ENCODE measurements at places on chromosomes 7 and 10. TPM values are rescaled to one million over a fixed set of nuclear protein-coding genes. Genes with fewer than 3 reads are reported as not detected.

The ANAPC16 gene
- total RNA-seq: 52.9 TPM

DNA sequence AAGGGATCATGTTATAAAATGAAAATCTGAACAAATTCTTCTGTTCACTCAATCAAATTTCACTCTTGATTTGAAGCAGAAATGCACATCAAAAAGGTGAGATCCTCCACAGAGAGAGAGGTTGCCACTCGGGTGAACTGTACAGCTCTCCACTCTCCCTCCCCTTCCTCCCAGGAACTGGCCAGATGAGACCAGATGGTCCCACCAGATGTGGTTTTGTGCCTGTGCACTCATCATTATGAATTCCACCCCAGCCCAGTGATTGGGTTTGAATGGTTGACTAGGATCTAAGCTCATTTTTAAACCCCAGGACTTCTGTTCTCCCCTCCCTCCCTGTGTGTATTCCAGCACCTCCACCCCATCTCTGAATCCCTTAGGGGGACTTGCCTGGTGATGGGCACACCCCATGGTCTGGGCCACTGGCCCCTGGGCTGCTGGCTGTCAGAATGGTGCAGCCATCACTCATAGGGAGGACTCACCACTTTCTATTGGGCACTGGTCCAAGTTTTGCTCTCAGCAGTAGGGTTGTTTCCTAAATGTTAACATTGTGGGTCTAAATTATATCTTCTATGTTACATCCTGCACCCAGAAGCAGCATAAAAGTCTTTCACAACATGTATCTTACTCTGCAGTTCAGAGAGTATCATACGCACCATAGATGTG, 393.1 kb downstream of the TNS3 start:
- no peak for DNase-seq

DNA sequence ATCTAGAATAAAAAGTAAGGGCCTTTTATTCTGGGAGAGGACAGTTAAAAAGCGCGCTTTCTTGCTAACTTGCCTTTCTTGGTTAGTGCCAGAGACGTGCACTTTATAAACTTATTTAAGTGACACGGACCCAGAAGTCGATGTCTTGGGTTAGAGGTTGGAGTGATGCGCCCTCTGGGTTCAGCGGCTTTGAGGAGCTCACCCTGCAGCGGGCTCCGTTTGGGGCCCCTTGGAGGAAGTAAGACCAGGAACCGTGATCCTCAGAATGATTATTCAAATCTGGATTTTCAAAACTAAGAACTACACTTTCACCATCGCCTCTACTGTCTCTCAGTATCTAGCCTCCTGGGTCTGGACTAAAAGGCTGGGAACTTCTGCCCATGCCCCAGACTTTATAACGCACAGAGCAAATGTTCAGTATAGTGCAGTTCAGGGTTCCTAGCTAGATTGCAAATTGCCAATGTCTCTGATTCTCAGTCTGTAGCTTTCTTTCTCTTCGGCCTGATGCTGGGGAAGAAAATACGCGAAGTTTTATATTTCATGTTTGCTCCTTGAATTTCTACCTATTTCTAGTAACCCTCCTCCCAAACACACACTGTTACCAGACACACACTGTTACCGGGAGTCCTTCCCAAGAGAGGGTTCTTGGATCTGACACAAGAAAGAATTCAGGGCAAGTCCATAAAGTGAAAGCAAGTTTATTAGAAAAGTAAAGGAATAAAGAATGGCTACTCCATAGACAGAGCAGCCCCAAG, 18.6 kb upstream of the SMO start:
- no peak for DNase-seq

GRCh38 chr7:23333671-23334246, 34.6 kb downstream of the MALSU1 start:
- DNase-seq: no peak

DNA sequence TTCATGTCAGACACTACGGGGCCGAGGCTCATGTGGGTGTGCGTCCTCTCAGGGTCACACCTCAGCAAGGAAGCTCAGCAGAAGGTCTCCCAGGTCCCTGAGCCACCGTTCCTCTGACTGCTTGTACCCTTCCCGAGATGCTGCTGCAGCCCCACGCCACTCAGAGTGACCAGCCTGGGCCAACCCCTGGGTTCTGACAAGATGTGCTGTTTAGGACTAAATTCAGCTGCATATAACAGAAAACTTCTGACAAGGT, 512.5 kb downstream of the DNAJB6 start:
- DNase-seq: peak; percentile 71

The KDM7A gene
- total RNA-seq: 5.8 TPM

DNA sequence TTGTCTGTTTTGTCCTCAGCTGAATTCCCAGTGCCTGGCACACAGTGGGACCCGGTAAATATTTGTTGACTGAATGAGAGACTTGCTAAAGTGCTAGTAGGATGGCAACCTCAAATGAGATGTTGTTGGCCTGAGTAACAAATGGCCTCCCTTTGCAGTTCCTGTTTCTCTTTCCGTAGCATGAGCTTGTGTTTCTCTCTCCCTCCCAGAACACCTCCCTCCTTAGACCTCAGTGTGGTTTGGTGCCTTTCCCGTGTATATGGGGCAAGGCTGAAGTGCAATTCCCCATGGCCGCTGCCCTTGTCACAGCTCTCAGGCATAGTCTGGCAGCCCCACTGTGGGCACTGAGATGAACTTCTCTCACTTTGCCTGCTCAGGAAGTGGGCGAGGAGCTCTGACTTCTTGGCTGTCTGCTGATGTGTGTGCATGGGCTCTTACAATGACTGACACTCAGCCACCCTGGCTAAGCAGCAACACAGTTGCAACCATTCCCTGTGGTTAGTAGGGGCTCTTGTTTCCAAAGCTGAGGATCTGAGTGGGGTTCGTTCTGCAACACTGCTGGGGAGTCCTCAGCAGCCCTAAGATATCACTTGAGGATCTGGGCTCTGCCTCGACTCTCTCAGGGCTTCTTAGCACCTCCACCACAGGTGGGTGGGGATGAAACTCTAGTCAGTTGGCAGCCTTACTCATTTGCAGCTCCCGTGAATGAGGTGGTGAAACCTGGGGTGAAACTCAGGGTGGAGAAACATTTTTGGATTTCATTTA, 136.1 kb downstream of the ICA1 start:
- no peak for DNase-seq

GRCh38 chr10:3412646-3413045, 240.1 kb upstream of the PITRM1 start:
- DNase-seq: peak; percentile 81

GRCh38 chr10:129895811-129896135, 68.3 kb downstream of the EBF3 start:
- no peak for DNase-seq

DNA sequence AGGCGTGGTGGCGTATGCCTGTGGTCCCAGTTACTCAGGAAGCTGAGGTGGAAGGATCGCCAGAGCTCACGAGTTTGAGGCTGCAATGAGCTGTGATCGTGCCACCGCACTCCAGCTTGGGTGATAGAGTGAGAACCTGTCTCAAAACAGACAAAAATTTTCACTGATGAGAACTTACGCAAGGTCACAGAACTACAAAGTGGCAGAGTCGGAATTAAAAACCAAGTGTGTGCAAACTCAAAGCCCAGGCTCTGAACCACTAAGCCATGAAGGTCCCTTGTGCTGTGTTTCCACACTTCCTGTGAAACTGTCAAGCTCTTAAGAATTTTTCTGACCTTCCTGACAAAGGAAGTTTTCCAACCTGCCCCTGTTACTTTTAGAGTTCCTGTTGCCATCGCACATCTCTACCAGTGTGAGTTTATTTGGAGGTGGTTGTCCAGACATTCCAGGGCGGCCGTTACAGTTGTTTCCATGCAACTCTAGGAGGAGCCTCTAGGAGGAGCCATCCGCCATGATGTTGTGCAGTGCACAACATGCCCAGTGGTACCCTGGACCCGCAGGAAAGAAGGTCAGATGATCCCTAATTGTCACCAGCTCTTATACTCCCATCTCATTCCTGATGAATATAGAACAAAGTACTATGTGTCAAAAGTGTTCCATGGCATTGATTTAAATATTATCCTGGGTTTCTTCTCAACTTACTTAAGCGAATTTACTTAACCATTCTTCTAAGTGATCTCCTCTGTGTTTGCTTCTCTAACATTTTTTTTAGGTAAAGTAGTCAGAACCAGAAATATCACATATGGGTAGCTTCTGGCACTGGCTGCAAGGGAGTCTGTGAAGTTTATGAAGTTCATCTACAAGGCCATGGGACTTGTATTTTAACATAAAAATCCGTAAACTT, 49.0 kb upstream of the LYZL1 start:
- DNase-seq: no peak

GRCh38 chr7:16940776-16941175, 59.0 kb upstream of the AGR3 start:
- DNase-seq: no peak

DNA sequence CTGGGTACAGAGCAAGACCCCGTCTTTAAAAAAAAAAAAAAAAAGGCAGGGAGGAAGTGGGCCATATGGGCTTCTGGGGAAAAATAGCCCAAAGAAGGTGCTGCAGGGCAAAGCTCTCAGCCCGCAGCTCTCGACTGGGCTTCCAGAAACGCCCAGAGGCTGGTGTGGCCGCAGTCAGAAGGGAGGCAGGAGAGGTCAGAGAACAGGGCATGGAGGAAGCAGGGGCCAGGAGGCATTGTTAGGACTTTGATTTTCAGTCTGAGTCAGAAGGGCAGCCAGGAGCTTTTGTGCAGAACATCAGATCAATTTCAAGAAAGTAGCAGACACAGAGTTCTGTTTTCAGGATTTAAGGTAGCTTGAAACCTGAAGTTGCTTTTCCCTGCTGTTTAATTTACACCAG, 35.3 kb upstream of the CYTH3 start:
- no peak for DNase-seq

The TFPI2 gene
- total RNA-seq: 6.0 TPM

- no peak for DNase-seq
Observed at GRCh38 chr7:117143580-117143979, 179.3 kb downstream of the WNT2 start.

DNA sequence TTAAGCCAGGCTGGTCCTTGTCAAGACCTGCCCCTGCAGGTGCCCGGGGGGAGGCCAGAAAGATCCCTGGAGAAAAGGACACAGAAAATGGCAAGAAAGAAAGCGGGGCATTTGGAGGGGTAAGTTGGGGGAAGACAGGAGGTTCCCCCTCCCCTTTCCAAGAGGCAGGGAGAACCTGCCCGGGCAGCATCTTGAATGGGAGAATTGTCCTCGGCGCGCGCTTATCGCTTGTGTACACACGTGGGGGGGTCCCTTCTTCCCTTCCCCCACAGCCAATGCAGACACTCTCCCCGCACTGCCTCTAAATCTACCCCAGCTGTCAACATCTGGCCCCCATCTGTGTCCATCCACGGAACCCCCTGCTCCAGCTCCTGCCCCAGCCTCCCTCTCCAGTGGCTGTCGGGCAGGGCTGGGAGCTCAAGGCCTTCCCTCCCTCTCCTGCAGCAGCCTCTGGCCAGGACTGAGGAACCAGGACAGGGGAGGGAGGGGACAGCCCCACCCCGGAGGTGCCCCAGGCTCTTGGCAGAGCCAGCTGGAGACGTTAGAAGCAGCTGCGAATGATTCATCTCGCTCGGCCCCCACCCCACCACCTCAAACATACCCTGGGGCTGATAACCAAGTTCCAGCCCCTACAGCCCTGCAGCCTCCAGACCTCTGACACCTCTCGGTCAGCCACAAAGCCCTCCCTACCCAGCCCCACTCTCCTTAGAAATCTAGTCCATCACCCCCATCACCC, 25.3 kb downstream of the EPHB4 start:
- no peak for DNase-seq

GRCh38 chr7:128728598-128728997, 10.6 kb upstream of the CALU start:
- DNase-seq: no peak

The CCDC3 gene
- total RNA-seq: 32.4 TPM

- no peak for DNase-seq
Observed at GRCh38 chr7:45407730-45408408, 166.3 kb upstream of the ADCY1 start.

- DNase-seq: no peak
Observed at GRCh38 chr7:84510505-84510904, 315.9 kb upstream of the SEMA3A start.

DNA sequence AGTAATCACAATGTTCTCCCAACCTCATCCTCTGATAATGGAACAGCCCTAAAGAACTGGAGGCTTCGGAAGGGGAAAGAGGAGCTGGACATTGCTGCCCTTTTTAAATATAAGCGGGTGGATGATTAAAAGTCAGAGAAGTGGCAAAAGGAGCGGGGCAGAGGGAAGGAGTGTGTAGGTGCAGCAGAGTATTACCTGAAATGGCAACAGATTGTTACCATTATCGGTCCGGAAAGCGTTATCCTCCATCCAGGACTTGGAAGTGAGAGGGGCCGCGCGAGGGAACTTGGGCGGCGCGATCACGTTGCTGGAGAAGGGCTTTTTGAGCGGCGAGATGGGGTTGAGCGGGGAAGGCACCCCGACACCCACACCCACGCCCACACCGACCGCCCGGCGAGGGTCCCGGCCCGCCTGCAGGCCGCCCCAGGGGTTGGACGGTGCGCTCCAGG, 51.7 kb downstream of the CPEB3 start:
- DNase-seq: no peak

DNA sequence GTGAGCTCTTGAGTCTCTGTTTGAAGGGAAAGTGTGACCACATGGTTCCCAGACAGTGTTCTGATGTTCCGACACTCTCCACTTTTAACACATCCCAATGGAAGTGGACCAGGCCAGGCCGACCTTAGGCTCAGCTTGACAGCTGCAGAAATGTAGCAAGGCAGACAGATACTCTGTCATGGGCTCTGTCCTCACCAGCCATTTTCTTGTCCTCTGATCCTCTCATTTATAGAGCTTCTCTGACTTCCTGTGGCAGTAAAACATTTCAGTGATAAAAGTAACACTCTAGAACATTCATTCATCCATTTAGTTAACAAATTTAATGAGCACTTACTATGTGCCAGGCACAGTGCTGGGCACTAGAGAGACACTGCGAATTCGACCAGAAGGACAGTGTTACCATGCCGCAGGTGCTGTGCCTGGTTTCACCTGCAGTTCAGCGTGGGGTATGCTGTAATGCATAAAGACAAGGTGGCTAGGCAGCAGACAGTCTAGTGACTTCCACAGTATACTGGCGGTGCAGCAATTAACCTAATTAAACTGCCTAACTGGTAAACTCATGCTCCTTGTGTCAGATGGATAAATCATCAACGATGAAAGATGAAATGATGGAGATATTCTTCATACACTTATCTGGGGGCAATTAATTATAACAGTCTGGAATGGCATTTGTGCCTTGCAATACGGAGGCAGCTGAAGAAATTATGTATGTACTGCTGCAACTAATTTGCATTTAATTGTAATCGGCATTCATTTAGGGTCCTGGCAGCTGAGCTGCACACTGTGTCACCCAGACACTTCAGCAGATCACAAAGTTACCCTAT, 188.1 kb downstream of the NRP1 start:
- no peak for DNase-seq

GRCh38 chr10:132229834-132230556, 43.2 kb downstream of the DPYSL4 start:
- no peak for DNase-seq

GRCh38 chr10:71112138-71112785, 100.1 kb upstream of the UNC5B start:
- no peak for DNase-seq

The NPVF gene
- not detected for total RNA-seq

The AGR2 gene
- total RNA-seq: not detected

DNA sequence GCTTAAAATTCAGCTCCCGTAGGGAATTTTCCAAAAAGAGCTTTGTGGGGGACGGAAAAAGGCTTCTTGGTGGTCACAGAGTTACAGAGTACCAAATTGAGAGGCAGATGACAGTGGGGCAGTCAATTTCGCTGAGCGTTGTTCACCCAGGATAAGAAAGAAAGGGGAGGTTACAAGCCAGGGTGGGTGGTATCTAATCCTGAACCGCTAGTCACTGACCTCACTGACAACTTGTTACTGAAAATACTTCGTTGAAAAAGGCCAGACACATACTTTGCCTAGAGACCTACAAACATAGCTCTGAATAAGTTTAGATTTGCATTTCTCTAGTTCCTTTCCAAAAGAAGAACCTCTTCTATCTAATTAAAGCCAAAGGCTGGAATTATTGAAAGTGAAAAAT, at the start of gene CTNNA3:
Gene CTNNA3 (minus strand): TSS at position 167 of the 400 bp plus-strand sequence.
- no peak for DNase-seq
